ENCODE measurements at places on chromosomes 13 and 19.
A peak's percentile ranks its signal among the peaks of the same experiment; 100 is the strongest.

- DNase-seq: peak; percentile 25
These were observed 1.1 kb downstream of the PIP5K1C start for GRCh38 chr19:3698974-3699740.

- DNase-seq: peak; percentile 36
These were observed at the start of gene KASH5 for GRCh38 chr19:49387936-49388372. TSS of gene KASH5 (plus strand) at chr19:49388249. CDS start at chr19:49390884, 2,635 bp downstream.

GRCh38 chr13:111129465-111130115 lies 14.5 kb downstream of the ARHGEF7 start:
- DNase-seq: no peak

- DNase-seq: peak; percentile 43
These were observed 10.4 kb downstream of the SETDB2 start for GRCh38 chr13:49454388-49455006.

- no peak for DNase-seq
These were observed 11.3 kb upstream of the RNASEH2B start for GRCh38 chr13:50898338-50898737.

DNA sequence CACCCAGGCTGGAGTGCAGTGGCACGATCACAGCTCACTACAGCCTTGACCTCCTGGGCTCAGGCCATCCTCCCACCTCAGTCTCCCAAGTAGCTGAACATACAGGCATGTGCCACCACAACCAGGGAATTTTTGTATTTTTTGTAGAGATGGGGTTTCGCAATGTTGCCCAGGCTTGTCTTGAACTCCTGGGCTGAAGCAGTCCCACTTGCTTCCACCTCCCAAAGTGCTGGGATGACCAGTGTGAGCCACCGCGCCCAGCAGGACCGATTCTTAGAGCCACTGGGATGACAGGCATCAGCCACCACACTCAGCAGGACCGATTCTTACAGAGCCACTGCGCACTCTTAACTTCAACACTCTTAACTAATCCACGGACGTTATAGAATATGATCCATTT lies 54.9 kb upstream of the RANBP3 start:
- no peak for DNase-seq

DNA sequence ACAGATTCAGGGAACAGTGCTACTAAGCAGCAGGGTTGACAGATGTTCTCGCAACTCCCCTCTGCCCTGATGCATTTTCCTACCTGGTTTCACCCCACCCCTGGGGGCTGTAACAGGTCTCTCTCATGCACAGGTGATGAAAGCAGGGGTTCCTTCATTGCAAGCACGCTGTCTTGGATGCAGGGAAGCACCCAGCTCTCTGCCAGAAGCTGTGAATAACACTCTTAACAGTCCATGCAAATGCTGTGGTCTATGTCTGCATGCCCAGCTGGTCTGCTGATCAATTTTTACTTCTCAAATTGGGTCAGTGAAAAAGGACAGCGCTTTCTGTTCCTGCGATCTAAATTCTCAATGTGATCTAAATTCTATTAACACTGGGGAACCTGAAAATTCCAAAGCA lies 246.3 kb upstream of the TSHZ3 start:
- DNase-seq: no peak

DNA sequence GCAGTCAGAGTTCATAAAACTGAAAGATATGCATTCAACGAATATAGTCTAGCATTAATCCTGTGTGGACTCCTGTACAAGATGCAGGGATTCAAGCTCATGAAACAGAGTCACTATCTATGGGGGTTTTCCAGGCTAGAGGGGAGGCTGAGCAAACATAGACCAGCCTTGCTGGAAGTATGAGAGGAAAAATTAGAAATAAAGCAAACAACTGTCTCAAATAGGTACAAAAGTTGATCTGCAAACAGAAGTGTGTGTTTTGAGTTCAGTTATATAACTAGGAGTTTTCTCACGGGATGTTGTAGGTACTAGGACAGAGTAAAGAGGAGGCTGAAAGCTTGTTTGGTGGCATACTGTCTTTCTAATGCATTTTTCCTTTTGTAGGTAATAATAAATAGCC lies 8.5 kb upstream of the LGALS14 start:
- DNase-seq: no peak

GRCh38 chr19:39398297-39398864 lies 7.2 kb downstream of the MED29 start:
- DNase-seq: peak; percentile 62

DNA sequence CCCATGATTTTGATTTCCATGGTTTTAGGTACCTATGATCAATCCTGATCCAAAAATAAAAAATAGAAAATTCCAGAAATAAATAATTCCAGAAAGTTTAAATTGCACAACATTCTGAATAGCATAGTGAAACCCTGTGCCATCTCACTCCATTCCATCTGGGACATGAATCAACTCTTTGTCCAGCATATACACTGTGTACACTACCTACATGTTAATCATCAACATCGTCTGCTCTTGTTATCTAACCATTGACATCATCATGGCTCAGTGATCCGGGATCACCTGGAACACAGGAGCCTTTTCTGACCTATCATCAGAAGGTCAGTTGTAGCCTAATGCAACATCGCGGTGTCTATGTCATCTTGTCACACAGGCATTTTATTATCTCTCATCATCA lies 75.6 kb downstream of the MYO16 start:
- no peak for DNase-seq

DNA sequence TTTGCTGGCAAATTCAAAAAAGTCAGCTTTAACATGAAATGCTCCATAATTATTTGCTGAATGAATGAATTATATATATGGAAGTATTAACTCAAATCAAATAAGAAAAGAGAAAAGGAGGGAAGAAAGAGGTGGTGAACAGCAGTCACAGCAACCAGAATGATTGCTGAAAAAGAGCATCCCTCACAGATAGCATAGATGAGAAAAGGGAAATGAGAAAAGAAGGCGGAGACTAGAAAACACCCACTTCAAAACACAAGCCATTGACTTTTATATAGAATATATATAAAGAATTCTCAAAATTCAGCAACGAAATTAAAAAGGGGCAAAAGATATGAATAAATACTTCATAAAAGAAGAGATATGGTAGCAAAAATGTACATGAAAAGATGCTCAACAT lies 75.2 kb downstream of the CAB39L start:
- DNase-seq: no peak

DNA sequence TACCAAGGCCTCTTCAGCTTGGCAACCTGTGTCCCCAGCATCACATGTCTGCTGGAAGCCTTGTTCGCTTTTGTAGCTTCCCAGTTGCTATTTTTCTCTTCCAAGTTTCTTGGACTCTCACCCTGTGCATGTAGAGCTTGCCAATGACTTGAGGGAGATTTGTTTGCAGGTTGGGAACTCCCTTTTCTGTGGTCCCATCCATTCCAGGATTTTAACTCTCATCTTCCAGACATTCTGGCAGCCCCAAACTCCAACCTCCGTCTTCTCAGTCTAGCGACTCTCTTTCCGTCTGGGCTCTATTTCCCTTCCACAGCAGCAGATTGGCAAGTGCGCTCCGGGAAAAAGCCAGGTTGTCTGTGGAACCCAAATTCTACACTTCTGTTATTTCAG lies 9.0 kb downstream of the PLAUR start:
- no peak for DNase-seq

DNA sequence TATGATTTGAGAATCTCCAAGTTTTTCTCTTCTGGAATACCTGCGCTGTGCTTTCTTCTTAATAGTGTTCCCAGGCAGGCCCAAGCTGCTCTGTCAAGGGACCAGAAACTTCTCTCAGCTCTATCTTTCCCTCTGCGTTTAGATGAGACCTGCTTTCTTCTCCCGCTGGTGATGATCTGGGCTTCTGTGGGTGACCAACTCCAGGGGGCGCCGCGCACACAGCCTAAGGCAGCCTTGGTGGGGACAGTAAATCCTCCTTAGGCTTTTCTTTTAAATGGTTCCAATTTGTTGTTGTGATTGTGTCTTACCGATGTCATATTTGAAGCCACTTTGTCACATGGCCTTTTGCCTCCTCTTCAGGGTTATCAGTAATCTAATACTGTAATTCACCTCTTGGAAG lies 439.4 kb upstream of the KLF12 start:
- DNase-seq: no peak

- DNase-seq: no peak
These were observed 9.0 kb downstream of the OR7A5 start for GRCh38 chr19:14826006-14826405.

- no peak for DNase-seq
These were observed 29.9 kb downstream of the C13orf46 start for GRCh38 chr13:113943821-113944565.

- no peak for DNase-seq
These were observed 1.3 kb upstream of the CD22 start for GRCh38 chr19:35327642-35328041.

DNA sequence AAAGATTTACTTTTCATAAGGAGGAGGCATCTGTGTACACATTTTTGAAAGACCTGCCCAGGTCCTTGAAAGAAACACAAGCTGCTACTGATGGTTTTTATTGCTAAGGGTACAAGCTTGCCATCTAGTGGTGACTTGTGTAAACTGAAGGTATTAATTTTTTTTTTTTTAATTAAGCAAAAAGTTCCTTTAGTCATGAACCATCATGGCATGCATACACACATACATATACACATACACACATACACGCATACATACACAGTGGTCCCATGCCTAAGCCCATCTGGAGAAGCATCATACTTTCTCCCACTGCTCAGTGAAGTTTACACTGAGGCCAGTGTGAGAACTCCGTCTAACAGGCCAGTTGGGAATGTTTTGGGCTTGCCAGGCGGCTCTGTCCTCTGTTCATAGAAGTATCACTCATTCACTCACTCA lies 312.5 kb downstream of the DCLK1 start:
- DNase-seq: peak; percentile 52

DNA sequence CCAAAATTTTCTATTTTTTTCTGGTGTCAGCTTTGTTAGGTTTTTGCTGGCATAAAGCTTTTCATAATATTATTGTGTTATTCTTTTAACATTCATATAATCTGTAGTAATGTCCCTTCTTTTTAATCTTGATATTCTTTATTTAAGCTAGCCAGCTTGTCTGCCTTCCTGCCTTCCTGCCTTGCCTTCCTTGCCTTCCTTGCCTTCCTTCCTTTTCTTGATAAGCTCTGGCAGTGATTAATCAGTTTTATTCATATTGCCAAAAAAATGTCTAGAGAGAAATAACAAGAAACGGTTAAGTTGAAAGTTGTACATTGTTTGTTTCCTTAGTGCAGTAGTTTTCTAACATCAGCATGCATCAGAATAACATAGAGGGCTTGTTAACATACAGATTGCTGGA lies 257.5 kb downstream of the MAB21L1 start:
- DNase-seq: no peak

DNA sequence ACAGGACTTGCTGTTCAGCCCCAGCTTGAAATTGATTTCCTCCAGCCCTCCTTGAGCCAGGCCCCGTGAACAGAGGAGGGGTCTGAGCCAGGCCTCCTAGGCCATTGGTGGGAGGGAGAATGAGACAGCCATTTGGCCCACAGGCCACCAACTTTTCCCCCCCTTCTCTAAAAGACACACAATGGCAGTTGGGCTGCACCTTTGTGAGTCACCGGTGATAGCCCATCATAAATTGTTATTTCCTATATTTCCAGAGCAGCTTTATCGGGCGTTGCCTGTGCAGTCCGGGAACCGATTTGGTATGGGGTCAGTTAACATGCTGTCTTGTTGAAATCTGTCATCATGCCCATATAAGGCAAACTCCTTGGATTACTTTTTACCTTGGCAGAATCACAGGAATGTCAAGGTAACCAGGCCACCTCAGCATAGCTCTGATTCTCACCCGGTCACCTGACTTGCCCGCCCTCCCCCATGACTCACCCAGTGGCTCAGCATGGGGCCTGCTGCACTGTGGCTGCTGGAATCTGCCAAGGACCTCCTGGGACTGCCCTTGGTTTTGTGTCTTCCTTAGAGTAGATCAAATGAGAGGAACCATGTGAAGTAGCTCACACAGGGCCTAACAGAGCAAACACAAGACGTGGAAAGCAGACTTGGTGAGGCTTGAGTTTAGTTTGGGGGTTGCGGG lies 36.1 kb downstream of the ACTN4 start:
- peak; percentile 95 for DNase-seq

GRCh38 chr13:73800011-73800410 lies 334.2 kb downstream of the KLF12 start:
- no peak for DNase-seq

DNA sequence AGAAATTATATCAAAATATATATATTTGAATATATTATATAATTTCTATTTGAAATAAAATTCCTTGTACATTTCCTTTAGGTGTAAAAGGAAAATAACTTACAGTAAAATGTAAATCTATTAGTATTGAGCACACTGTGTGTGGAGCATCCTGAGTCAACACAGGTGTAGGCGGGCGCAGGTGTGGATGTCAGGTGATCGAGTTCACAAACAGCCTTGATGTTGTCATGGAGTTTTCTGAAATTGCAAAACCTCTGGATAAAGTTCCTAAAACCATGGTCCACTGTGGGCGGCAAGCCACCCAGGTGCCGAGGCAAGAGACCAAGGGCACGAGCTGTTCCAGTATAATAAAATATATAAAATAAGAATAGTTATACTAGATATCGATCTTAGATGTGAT lies 27.7 kb upstream of the MCF2L start:
- DNase-seq: no peak

DNA sequence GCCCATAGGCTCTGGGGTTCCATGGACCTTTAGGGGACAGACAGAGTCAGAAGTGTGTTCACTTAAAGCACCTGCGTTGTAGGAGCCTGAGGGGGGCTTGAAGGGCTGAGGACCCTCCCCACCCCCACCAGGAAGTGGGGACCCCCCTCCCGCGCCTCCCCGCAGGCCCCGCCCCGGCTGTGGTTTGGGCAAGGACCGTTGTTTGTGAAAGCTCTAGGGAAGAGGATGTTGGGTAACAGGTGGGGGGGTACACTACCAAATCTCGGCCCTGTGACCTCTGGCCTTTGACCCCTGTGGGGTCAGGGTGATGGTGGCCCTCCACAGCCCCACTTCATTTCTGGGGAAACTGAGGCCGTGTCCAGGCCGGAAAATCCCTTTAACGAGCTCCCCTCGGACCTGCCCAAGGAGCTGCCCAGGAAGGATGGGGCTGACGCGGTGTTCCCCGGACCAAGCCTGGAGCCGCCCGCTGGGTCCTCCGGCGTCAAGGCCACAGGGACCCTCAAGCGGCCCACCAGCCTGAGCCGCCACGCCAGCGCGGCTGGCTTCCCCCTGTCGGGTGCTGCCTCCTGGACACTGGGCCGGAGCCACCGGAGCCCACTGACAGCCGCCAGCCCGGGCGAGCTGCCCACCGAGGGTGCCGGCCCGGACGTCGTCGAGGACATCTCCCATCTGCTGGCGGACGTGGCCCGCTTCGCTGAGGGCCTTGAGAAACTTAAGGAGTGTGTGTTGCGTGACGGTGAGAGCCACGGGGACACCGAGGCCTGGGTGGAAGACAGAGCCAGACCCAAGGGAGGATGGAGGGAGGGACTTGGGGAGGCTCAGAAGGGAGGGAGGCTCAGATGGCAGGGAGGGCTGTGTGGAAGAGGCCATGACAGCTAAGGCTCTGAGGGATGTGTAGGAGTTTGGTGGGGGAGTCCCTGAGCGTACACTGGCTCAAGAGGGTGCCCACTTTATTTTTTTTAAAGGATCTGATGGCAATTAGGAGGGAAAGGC lies 1.3 kb downstream of the ARHGAP45 start:
- no peak for DNase-seq

GRCh38 chr13:55705971-55706370 lies 1434.7 kb upstream of the PRR20A start:
- DNase-seq: no peak

Measured in fibroblast of skin of abdomen (primary cell).